GM23248 (cell line): ENCODE measurements at places on chromosomes 12 and 14. TPM values are rescaled to one million over a fixed set of nuclear protein-coding genes. Genes with fewer than 3 reads are reported as not detected.
A peak's percentile ranks its signal among the peaks of the same experiment; 100 is the strongest.

DNA sequence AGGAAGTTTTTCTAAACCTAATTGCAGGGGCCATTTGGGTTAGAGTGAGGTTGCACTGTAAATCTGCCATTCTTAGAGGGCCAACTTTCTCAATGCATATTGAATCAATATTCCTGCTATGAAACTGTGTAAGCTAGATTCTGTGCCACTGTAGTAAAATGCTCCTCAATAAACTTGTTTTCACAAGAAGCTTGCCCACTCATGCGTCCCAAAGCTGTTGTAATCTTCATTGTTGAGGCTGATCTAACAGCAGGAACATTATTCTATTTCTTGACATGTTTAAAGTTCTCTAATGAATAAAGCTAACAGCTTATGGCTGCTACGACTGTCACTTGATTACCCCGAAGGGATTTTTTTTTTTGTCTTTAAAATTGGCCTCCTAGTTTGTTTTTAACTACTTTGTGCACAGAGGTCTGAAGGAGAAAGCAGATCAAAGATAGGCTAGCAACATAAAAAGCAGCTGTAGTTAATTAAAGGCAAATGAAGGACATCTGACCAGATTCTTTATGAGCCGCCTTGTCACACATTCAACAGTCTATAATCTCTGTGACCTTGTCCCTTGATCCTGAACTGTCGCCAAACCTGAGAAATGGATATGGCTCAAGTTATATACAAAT is 243.7 kb downstream of the PAX9 start:
- H3K4me3 ChIP-seq, result no peak overlapping the region
- H3K4me1 ChIP-seq, result no peaks in the 10 kb centered on the region
- 0 out of 2 replicates have a peak, but pooled peaks cover 3% of the 10 kb centered on the region for H3K27me3 ChIP-seq
- H3K36me3 ChIP-seq, result no peaks in the 10 kb centered on the region
- no peak for DNase-seq

- no peaks in the 10 kb centered on the region for H3K27me3 ChIP-seq
- H3K36me3 ChIP-seq, result no peaks in the 10 kb centered on the region
- H3K4me3 ChIP-seq, result no peak overlapping the region
- no peak overlapping the region for H3K27ac ChIP-seq
Measured at GRCh38 chr12:105704787-105705186, 374.3 kb downstream of the C12orf75 start.

DNA sequence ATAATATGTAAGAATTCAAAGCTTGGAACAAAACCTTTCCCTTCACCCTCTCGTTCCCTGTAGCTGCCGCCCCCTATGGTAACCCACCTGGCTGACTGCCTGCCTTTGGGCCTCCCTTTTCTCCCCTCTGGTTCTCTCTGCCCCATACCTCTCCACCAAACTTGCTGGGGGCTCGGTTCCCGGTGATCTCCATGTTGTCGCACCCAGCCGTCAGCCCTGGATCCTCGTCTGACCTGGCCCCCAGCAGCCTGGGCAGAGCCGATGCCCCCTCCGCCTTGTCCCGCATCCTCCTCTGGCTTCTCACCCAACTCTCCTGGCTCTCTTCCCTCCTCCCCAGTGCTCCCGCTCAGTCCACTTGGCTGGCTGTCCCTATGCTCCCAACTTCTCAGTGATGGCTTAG is 4.5 kb downstream of the CYP46A1 start:
- no peak for DNase-seq
- no peaks in the 10 kb centered on the region for H3K36me3 ChIP-seq
- no peak overlapping the region for H3K4me3 ChIP-seq
- peaks cover 18% of the 10 kb centered on the region for H3K27me3 ChIP-seq
- H3K4me1 ChIP-seq, result no peaks in the 10 kb centered on the region
- no peak overlapping the region for H3K27ac ChIP-seq

GRCh38 chr12:89552376-89552775 is 26.5 kb upstream of the POC1B start:
- peak; percentile 36 for DNase-seq
- peaks cover 7% of the 10 kb centered on the region for H3K4me1 ChIP-seq
- H3K27ac ChIP-seq, result no peak overlapping the region

DNA sequence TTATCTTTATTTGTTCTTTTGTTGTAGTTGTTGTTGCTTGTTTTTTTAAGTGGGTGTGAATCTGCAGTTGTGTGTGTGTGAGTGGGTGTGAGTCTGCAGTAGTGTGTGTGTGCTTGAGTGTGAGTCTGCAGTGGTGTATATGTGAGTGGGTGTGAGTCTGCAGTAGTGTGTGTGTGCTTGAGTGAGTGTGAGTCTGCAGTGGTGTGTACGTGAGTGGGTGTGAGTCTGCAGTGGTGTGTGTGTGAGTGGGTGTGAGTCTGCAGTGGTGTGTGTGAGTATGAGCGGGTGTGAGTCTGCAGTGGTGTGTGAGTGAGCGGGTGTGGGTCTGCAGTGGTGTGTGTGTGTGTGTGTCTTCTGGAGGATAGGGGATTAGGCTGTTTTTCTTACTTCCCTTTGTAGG is 1186.8 kb upstream of the SEL1L start:
- no peak for DNase-seq
- H3K27me3 ChIP-seq, result no peaks in the 10 kb centered on the region
- H3K36me3 ChIP-seq, result no peaks in the 10 kb centered on the region
- H3K27ac ChIP-seq, result no peak overlapping the region
- no peaks in the 10 kb centered on the region for H3K4me1 ChIP-seq

DNA sequence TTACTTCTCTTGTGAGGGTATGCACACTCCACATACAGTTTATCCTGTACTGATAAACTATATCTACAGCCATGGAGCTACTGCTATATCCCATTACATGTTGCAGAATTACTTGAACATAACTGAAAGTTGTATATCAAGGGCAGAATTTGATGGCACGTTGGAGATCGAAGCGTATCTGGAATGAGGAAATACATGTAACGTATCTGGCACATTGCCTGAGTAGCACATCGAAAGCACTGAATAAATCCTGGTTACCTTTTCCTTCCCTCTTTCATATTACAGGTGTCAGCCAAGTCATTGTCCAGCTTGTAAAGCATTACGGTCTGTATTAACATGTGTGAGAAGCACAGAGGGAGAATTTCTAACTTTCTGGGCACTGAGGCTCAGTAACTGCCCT is 42.1 kb upstream of the LIN7A start:
- no peak for DNase-seq
- H3K36me3 ChIP-seq, result no peaks in the 10 kb centered on the region
- H3K27ac ChIP-seq, result no peak overlapping the region
- H3K4me1 ChIP-seq, result no peaks in the 10 kb centered on the region
- no peaks in the 10 kb centered on the region for H3K27me3 ChIP-seq

DNA sequence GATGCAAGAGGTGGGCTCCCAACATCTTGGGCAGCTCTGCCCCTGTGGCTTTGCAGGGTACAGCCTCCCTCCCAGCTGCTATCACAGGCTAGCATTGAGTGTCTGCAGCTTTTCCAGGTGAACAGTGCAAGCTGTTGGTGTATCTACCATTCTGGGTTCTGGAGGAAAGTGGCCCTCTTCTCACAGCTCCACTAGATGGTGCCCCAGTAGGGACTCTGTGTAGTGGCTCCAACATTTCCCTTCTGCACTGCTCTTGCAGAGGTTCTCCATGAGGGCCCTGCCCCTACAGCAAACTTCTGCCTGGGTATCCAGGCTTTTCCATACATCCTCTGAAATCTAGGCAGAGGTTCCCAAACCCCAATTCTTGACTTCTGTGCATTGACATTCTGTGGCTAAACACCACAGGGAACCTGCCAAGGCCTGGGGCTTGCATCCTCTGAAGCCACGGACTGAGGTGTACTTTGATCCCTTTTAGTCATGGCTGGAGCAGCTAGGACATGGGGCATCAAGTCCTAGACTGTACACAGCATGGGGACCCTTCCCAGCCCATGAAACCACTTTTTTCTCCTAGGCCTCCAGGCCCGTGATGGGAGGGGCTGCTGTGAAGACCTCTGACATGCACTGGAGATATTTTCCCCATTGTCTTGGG is 24.0 kb upstream of the SLC38A1 start:
- H3K36me3 ChIP-seq, result no peaks in the 10 kb centered on the region
- no peak overlapping the region for H3K4me3 ChIP-seq
- H3K27me3 ChIP-seq, result no peaks in the 10 kb centered on the region
- no peaks in the 10 kb centered on the region for H3K4me1 ChIP-seq

GRCh38 chr12:105480162-105480561 is 149.7 kb downstream of the C12orf75 start:
- DNase-seq, result peak; percentile 18
- no peaks in the 10 kb centered on the region for H3K27me3 ChIP-seq
- no peak overlapping the region for H3K27ac ChIP-seq
- H3K4me1 ChIP-seq, result peaks cover 27% of the 10 kb centered on the region
- H3K36me3 ChIP-seq, result no peaks in the 10 kb centered on the region

DNA sequence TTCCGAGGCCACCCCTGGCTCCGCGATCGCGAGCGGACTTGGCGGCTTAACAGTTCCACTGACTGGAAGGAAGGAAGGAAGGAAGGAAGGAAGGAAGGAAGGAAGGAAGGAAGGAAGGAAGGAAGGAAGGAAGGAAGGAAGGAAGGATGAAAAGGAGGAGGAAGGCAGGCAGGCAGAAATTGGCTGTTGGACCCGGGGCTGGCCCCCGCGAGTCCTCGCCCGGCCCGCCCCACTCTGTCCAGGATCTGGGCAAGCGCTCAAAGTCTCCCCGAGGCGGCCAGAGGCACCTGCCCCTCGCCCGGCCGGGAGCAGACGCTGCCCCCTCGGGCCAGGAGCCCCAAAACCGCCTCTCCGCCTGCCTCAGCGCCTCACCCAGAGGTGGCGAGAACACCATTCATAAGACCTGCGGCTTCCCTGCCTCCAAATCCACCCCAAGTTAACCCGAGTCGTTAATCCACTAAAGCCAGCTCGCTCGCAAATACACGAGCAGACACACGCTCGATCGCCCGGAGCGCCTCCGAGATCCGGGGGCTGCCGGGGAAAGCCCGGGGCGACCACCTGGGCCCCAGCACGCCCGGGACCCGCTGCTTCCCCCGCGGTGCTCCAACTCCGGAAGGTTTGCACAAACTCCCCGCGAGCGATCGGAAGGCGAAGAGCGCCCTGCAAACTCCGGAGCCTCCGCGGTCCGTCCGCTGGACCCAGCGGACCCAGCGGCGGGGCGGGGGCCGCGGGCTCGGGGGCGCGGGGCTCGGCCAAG is 844 bp downstream of the DPF3 start:
- no peaks in the 10 kb centered on the region for H3K36me3 ChIP-seq
- no peak overlapping the region for H3K27ac ChIP-seq
- peak overlapping the region; percentile 97 for H3K4me3 ChIP-seq
- no peaks in the 10 kb centered on the region for H3K27me3 ChIP-seq
- peaks cover 25% of the 10 kb centered on the region for H3K4me1 ChIP-seq
- DNase-seq, result peak; percentile 67

DNA sequence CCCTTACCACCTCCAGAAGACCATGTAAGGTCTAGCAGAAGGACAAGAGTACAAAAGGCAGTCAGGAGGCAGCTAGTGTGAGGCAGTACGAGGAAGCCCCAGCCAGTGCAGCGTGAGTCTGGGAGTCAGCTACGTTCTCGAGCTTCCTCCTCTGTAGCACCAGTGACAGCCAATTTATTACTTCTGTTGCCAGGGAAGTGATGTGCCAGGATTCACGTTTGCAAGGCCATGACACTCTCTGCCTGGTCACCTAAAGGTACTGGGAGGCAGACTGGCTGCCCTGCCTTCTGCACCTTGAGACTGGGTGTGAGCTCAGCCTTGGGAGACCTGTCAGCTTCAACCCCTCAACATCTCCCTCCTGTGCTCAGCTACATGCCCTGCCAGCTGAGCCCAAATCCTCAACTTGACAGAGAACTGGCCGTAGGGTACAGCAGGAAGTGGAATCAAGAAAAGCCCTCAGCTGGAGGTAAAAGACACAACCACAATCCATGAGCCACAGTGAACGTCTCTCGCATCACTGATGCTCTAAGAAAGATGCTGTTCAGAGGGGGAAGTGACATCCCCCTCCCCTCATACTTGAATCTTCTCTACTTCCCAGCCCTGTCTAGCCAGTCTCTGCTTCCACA is 182.5 kb upstream of the RGS6 start:
- no peak for DNase-seq
- H3K4me1 ChIP-seq, result peaks cover 4% of the 10 kb centered on the region; the same call in 1 of the 2 replicates
- no peak overlapping the region for H3K27ac ChIP-seq
- no peak overlapping the region for H3K4me3 ChIP-seq

DNA sequence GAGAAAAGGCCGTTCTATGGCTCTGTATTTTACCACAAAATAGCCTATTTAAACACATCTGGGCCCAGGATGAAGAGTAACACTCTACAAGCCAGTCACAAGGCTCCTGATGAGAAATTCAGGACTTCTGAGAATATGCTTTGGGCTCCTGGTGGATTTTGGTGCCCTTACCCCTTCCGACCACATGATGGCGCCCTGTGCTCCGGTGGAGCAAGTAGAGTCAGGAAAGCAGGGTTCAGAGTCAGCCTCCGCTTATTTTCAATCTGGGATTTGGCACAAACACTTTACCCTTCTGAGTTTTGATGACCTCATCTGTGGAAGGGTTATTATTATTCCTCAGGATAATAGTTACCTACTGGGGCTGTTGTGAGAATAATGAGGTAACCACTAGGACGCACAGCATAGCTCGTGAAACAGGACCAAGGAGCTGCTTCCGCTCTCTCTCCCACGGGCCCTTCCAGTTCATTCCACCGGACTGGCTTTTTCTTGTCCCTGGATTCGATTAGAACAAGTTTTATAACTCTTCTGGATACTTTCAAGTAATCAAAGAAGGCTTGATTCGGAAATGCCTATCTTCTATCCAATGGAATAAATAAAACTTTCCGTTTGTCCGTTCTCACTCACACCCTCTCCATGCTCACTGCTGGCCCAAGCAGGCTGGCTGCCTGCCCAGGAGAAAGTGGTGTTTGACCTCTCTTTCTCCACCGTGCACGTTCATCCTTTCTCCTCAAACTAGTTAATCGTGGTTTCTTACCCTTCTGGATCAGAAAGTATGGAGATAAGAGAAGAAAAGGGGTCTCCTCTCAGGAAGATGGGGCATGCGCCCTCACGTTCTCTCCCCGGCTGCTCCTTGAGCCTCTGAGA is 104.6 kb downstream of the GALC start:
- H3K27ac ChIP-seq, result no peak overlapping the region
- peak overlapping the region; percentile 10; the same call in 1 of the 2 replicates for H3K4me3 ChIP-seq
- H3K36me3 ChIP-seq, result no peaks in the 10 kb centered on the region

DNA sequence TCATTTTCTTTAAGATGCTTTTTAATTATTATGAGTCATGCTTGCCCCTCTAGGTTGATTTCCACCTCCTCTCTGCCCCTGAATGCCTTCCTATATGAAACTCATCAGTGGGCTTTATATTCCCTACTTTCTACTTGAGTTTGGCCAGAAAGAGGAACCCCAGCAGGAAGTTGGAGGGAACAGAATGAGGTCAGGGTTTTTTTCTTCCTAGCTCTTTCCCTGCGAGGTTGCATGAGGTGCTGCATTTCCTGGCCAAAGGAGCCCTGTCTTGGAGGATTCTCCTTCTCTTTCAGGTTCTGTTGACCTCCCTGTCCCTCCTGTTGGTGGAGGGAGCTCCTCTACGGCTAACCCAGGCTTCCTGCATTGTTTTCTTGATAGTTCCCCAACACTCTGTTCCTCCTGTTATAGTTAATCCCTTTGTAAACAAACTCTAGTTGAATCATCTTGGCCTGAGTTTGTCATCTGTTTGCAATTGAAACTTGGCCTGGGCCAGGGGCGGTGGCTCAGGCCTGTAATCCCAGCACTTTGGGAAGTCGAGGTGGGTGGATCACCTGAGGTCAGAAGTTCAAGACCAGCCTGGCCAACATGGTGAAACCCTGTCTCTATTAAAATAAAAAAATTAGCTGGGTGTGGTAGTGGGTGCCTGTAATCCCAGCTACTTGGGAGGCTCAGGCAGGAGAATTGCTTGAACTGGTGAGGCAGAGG is 15.3 kb upstream of the SPIC start:
- no peaks in the 10 kb centered on the region for H3K27me3 ChIP-seq
- no peak overlapping the region for H3K4me3 ChIP-seq
- no peaks in the 10 kb centered on the region for H3K4me1 ChIP-seq
- no peaks in the 10 kb centered on the region for H3K36me3 ChIP-seq

CD27 gene
- 0.28 and 0.32 TPM in 2 replicates for polyA plus RNA-seq

MYF5 gene
- not detected in 2 replicates for polyA plus RNA-seq

AKAP6 gene
- polyA plus RNA-seq, result 4.0 and 4.8 TPM in 2 replicates

KLHDC2 gene
- polyA plus RNA-seq, result 84.9 and 85.7 TPM in 2 replicates

CCDC198 gene
- polyA plus RNA-seq, result not detected in 2 replicates

TMPRSS12 gene
- polyA plus RNA-seq, result not detected in 2 replicates

TROAP gene
- polyA plus RNA-seq, result 8.8 and 11.7 TPM in 2 replicates
